ENCODE measurements at places on chromosomes 6 and 20. TPM values are rescaled to one million over a fixed set of nuclear protein-coding genes. Genes with fewer than 3 reads are reported as not detected.

Gene PLG
- total RNA-seq = not detected

Gene LIN28B
- total RNA-seq = not detected

DNA sequence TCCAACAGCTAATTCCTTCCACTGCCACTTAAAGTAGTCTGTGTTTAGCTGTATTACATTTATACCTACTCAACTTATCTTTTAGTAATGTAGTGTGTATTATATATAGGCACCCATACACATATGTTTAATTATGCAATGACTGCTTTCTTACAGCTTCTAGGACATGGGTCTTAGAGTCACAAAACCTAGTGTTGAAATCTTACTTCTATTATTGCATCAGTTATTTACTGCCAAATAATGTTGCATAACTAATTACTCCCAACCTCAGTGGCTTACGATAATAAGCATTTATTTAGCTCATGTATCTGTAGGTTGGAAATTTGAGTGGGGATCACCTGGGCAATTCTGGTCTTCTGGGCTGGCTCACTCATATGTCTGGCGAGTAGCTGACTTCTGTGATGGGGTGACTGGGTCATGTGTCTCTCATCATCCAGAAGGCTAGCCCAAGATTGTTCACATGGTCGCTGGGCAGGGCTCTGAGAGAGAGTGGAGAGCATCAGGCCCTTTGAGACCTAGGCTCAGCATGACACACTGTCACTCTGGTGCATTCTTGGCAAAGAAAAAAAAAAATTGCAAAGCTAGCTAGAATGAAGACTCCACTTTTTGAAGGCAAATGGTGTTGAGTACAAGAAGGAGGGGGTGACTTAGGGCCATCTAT lies 187.0 kb downstream of the PLCB1 start:
- DNase-seq = no peak

DNA sequence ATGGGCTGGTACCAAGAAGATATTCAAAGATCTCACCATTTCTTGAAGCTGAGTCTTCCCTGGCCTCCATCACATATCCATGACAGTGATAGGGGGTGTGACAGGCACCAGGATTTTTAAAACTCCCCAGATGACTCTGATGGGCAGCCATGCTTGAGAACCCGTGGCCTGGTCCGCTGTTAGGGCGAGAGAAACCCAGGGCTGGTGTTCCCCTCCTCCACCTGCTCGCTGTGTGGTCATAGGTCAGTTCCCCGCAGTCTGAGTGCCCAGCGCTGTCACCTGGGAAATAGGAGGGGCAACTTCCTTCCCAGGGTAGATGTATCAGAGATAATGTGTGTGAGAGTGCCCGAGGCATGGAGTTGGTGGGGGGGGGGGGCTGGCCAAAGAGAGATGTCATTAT lies 50.9 kb downstream of the TMEM242 start:
- no peak for DNase-seq

DNA sequence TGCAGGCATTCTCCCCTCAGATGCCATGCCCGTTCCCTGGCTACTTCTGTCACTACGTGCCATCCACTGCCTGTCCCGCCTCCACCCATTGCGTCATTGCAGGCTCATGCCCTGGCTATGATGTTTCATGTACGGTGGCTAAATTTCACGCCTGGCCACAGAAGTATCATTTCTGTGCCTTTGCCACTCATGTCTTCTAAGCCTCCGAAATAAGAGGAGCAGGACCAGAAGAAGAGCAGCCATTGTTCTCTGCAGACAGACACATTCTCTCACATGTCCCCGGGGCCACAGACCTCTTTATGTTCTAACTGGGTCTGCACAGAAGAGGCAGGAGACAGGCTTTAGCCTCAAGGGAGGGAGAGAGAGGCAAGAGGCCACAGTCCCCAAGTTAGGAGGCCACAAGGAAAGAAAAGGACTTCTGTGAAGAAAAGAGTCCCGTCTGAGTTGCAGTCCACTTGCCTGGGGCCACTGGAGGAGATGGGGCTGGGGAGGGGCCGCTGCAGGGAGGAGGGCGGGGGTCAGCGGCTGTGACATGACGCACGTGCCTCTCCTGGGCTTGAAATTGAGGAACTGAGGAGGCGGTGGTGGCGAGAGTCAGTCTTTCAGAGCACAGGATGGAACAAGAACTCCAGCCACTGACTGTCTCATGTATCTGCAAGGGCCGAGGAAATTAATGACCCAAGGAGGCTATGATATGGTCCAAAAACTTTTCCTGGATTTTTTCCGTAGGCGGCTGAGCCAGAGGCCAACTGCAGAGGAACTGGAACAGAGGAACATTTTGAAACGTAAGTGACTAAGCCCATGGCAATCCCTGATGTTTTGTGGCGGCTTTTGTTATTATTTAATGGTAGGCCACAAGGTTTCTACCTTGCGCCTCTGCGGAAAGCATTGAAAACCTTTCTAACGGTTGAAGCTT lies 55.9 kb downstream of the TBC1D7 start:
- DNase-seq = no peak

GRCh38 chr6:158366363-158366762 lies 54.1 kb downstream of the TULP4 start:
- no peak for DNase-seq
